ENCODE measurements at places on chromosomes 6 and 20.

DNA sequence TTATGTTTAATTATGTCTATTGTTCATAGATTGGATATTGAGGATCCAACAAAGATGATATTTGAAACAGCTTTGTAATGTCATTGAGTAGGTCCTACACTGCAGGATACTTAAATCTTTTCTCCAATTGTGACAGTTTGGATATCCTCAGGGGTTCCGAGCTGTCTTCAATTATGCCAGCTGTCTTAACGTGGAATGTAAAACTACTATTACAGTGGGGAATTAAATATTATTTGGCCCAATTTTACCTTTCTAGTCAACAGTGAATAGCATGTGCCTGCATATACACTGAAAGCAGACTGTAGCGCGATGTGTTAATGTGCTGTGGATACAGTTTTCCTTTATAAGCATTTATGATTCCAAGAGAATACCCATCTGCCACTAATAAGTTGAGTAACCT is 156.9 kb downstream of the GRIK2 start:
- DNase-seq = no peak

DNA sequence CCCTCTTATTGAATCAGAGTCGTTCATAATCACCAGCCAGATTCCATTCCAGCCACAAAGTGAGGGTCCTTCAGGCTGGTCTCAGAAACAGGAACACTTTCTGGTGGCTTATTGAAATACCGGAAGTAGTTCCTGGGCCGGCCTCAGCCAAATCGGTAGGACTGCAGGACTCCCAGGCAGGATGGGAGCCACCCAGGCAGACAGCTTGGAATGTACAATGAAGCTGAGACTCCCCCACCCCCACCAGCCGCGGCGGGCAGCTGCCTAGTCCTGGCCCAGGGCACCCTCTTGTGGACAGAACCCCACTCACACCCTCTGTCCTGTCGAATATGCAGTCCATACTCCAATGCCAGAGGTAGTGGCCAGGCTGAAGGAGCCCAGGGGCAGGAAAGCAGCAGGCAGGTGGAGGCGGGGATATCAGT is 43.8 kb downstream of the MDFI start:
- peak; percentile 95 for DNase-seq

GRCh38 chr6:24270011-24270410 is 87.8 kb downstream of the DCDC2 start:
- DNase-seq = no peak

DNA sequence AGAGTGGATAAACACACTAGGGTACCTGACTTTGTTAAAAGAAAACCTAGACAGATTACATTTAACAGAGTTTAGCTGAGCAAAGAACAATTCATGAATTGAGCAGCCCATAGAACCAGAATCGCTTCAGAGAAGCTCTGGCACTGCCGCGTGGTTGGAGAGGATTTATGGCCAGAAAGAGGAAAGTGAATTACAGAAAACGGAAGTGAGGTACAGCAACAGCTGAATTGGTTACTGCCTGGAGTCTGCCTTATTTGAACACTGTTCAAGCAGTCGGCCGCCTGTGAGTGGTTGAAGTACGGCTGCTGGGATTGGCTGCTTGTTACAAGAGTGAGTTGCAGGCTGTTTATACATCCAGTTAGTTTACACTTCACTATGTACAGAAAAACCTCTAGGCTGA is 253.8 kb upstream of the CDYL start:
- DNase-seq = no peak

DNA sequence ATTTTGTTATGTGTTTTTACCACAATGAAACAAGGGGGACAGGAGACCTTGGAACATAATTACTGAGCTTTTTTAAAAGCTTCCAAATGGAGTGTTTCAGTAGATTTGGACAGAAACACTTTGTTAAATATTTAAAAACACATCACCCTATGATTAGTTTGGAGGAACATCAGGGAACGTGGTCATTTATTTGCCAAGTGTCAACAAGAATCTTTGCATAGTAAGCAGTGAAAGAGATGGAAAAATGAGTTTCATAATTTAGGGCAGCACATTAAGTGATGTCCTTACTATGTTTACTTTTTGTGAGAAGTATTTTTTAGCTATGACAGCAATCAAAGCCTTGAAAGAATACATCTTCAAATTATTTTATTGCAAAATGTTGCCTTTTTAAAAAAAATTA is 82.6 kb downstream of the PROKR2 start:
- DNase-seq = no peak

- DNase-seq = peak; percentile 98
Observed at GRCh38 chr6:73580247-73581149, 59.7 kb upstream of the EEF1A1 start.

DNA sequence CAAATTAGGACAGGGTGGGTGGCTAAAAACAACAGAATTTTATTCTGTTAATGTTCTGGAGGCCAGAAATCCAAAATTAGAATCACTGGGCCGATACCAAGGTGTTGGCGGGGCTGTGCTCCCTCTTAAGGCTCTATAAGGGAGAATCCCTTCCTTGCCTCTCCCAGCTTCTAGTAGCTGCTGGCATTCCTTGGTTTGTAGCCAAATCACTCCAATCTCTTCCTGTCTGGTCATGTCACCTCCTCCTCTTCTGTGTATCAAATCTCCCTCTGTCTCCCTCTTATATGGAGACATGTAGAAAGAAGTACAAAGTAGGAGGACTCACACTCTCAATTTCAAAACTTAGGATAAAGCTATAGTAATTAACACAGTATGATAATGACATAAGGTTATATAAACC is 102.9 kb upstream of the SIRPA start:
- DNase-seq = no peak

DNA sequence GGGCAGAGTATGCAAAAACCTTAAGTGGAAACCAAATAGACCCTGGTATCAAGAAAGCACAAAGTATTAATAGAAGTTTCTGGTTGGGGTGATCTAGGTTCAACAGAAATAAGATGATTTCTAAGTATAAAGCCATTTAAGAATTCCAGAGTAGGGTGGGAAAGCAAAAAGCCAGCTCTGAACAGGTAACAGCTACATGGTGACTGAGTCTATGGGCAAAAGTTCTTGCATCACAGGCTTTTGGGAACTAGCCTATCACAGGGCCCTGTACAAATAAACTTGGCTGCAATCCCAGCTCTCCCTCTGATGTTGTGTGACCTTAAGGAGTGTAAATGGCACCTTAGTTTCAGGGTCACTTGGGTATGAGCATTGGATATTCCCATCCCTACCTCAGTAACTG is 5.5 kb downstream of the TCF19 start:
- DNase-seq = peak; percentile 22

GRCh38 chr6:26553264-26553634 is 15.1 kb downstream of the HMGN4 start:
- DNase-seq = peak; percentile 81

DNA sequence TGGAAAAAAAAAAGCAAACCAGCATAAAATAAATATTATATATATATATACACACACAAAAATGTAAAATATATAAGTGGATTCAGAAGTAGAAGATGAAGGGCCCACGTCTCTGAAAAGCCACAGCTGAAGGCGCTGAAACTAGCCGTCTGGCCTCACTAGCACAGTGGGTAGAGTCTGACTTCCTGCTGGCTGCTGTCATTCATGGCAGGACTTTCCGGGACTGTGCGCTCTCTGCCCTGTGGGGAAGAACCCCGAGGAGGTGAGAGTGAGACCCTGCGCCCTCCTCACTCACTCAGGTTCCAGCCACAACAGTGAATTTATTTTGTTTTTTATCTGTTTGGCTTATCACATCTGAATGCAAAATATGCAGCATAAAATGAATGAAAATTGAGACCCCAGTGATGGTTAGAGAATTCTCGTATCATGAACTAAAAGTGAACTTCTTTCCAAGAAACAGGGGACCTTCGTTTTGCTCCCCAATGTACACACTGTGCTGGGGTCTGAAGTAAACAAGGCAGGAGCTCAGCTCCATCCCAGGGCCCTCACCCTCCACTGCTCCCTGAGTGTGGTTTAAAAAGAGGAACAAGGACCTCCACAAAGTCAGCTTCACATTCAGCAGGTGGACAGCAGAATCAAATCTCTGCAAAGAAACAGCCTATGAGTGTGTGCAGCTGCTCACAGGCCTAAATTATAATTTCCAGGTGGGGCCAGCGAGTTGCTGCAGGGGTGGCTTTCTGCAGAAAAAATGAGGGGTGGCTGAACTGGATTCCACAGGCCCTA is 1.3 kb upstream of the RAMACL start:
- DNase-seq = peak; percentile 42

GRCh38 chr6:55528624-55529023 is 50.4 kb downstream of the HMGCLL1 start:
- peak; percentile 66 for DNase-seq

GRCh38 chr20:63873477-63873971 is 8.5 kb downstream of the TPD52L2 start:
- peak; percentile 93 for DNase-seq

- no peak for DNase-seq
Observed at GRCh38 chr6:39189131-39189530, 40.1 kb downstream of the KCNK5 start.

GRCh38 chr6:142079130-142079529 is 53.6 kb upstream of the GJE1 start:
- no peak for DNase-seq

GRCh38 chr20:37686762-37687477 is 6.9 kb upstream of the CTNNBL1 start:
- peak; percentile 15 for DNase-seq

DNA sequence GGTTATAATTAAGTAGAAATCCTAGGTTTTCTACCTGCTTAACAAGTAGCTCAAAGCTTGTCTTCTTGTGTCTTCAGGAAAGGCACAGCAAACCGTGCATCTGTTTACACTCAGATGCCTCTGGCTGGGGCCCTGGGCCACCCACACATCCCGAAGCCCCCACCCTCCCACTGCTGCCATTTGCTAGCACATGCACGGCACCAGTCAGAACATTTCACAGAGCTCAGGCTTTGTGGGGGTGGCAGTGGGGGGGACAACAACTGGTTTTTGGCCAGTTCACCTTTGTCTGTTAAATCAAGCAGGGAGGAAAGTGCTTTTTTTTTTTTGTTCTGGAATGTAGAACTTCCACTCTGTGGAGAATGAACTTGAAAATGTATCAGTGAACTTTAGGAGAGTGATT is 77.7 kb downstream of the LINC00237 start:
- DNase-seq = no peak

DNA sequence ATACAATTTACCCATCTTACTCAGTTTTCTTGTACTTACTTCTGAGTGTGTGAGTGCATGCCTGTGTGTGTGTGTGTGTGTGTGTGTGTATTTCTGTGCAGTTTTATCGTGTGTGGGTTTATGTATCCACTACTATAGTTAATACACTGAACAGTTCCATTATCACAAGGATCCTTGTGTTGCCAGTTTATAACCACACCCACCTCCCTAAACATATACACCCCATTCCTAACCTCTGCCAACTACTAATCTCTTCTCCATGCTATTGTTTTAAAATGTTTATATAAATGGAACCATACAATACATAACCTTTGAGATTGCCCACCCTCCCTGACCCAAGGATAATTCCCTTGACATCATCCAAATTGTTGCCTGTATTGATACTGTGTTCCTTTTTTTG is 18.7 kb downstream of the POFUT1 start:
- no peak for DNase-seq

- DNase-seq = no peak
Observed at GRCh38 chr20:35695245-35695749, 3.9 kb downstream of the NFS1 start.

DNA sequence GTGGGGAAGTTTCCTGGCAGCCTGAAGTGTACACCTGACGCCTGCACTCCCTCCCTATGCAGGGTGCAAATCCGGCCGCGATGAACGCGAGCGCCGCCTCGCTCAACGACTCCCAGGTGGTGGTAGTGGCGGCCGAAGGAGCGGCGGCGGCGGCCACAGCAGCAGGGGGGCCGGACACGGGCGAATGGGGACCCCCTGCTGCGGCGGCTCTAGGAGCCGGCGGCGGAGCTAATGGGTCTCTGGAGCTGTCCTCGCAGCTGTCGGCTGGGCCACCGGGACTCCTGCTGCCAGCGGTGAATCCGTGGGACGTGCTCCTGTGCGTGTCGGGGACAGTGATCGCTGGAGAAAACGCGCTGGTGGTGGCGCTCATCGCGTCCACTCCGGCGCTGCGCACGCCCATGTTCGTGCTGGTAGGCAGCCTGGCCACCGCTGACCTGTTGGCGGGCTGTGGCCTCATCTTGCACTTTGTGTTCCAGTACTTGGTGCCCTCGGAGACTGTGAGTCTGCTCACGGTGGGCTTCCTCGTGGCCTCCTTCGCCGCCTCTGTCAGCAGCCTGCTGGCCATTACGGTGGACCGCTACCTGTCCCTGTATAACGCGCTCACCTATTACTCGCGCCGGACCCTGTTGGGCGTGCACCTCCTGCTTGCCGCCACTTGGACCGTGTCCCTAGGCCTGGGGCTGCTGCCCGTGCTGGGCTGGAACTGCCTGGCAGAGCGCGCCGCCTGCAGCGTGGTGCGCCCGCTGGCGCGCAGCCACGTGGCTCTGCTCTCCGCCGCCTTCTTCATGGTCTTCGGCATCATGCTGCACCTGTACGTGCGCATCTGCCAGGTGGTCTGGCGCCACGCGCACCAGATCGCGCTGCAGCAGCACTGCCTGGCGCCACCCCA is 1.2 kb downstream of the GPR6 start:
- DNase-seq = no peak

DNA sequence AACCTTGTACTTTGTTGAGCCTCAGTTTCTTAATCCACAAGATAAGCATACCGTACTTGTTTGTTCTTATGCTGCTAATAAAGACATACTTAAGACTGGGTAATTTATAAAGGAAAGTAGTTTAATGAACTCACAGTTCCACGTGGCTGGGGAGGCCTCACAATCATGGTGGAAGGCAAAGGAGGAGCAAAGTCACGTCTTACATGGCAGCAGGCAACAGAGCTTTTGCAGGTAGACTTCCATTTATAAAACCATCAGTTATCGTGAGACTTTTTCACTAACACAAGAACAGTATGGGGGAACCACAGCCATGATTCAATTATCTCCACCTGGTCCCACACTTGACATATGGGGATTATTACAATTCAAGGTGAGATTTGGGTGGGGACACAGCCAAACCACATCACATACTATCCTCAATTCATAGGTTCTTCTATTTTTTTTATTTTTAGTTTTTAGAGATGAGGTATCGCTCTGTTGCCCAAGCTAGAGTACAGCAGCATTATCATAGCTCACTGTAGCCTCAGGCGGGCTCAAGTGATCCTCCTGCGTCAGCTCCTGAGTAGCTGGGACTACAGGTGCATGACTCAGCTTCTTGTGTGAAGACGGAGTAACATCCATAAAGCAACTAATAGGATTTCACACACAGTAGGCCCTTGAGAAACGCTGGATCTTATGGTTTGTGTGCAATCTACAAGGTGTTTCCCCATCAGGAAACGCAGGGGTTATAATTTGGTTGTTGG is 76.7 kb upstream of the IYD start:
- no peak for DNase-seq

GRCh38 chr20:25685276-25686080 is 11.2 kb downstream of the ZNF337 start:
- DNase-seq = no peak

- DNase-seq = no peak
Observed at GRCh38 chr6:25336996-25337395, 57.8 kb downstream of the CARMIL1 start.
